Activated B cell treated with CpG ODN at 0.5 μM for 24 hours (primary cell): ENCODE measurements at places on chromosomes 16 and 17. TPM values are rescaled to one million over a fixed set of nuclear protein-coding genes. Genes with fewer than 3 reads are reported as not detected.
A peak's percentile ranks its signal among the peaks of the same experiment; 100 is the strongest.

DNA sequence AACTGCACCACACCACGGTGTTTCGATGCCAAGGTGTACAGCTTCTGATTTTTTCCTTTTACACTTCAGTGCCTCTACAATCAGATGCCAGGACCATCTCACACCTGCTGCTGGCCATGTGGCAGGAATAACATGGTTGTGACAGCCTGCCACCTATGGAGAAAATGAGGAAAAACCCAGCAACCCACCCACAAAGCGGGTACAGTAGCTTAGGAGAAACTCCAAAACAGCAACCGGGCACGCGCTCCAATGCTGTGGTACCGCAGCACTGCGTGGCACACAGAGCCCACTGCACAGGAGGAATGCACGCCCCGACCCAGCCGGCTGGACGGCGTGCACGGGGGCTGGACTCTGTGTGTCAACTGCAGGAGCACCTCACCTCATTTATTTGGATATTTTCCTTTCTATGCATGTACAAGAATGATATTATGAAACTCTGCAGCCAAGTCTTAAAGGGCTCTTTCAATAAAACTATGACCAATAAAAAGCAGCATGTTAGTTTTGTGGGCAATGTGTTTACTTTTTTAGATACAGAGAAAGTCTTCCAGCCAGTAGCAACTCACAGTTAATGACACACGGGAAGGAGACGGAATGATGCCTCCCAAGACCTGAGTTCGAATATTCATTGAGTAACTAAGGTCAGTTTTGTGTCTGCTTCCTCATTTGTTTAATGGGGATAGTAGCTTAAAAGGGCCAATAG lies 45.9 kb downstream of the MAP1LC3B start:
- peaks cover 4% of the 10 kb centered on the region for H3K4me1 ChIP-seq
- no peak overlapping the region for H3K4me3 ChIP-seq
- DNase-seq = no peak

DNA sequence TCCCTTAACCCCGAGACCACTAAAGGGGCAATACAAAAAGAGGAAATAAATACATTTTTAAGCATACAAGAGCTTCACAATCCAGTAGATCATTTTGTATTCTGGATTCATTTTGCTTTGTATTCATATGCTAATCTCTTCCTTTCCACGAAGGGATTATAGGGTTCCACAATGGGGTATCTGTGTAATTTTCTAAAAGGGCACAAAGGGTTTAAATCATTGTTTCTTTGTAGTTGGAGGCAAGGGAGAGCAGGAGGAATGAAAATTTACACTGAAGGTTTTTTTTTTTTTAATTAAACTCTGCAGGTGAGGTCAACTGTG lies 592 bp upstream of the NUFIP2 start:
- no peak for DNase-seq
- peak overlapping the region; percentile 100 for H3K27ac ChIP-seq
- H3K4me3 ChIP-seq = peak overlapping the region; percentile 100
- H3K27me3 ChIP-seq = no peaks in the 10 kb centered on the region

GLP2R gene
- total RNA-seq = not detected in 2 replicates

LRRC59 gene
- 41.8 and 42.0 TPM in 2 replicates for total RNA-seq

GDPD3 gene
- 4.9 and 6.1 TPM in 2 replicates for total RNA-seq

DNA sequence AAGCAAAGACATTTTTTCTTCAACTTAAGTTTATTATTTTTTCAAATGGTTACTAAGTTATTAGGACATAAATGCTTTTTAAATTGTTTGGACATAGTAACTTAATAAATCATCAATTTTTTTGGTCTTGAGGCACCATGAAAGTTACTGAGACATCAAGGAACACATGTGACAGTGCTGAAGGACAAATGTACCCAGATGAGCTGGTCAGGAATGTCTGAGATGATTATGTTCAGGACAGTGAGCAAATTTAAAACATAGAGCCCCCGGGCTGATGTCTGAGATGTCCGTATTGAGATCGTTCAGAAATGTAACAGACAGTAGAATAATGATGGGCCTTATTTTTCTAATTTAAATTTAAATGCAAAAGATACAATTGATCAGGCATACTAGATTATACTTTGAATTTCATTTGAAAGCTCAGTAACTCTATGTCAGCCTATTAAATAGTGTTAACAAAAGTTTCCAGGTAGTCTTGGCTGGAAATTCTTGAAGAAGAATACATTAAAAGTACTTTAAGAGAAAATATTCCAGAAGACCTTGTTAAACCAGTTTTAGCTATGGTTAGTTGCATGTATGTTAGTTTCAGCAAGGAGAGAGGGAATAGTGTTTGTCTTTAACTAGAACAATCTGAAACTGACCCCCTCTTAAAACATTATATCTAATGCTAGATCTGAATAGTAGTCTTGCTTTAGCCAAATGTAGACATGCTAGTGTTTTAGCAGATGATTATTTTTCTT lies 36.4 kb downstream of the SEC14L1 start:
- H3K4me3 ChIP-seq = no peak overlapping the region
- peaks cover 48% of the 10 kb centered on the region for H3K36me3 ChIP-seq
- no peak overlapping the region for H3K27ac ChIP-seq
- peaks cover 22% of the 10 kb centered on the region for H3K4me1 ChIP-seq
- DNase-seq = no peak
- H3K27me3 ChIP-seq = no peaks in the 10 kb centered on the region

BCL7C gene
- total RNA-seq = 32.2 and 35.7 TPM in 2 replicates

DNA sequence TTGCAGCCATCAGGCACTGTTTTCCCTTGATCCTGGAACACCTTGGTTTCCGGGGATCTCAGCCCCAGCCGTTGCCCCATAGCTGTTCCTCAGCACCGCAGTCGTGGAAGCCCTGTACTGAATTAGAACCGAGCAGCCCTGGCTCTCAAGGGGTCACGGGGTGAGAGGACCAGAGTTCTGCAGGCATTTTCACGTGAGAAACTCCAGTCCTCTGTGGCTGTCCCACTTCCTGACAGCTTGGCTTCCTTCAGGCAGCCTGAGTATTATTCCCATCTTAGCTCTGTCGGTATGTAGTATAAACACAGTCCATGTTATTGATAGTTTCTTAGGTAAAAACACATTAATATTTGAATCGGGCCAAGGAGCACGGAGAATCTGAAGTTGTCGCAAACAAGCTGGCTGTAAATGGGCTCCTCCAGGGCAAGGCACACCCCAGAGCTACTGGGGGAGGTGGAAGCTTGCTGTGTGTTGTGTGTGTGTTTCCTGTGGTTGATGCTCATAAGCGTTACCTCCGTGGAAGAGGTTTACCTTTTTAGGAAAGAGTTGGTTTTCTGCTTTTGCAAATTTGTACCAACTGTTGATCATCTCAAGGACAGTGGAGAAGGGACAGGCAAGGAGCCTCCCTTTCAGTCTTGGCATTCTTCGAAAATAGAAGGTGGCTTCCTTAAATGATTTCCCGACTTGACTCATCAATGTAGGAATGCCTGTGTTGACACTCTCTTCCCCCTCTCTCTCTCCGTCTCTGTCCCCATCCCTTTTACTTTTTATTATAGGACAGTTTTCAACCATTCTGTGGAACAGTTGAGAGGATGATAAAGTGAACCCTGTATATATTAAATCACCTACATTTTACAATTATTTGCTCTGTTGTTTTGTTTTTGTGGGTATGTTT lies 208.9 kb upstream of the CHMP6 start:
- H3K27me3 ChIP-seq = no peaks in the 10 kb centered on the region
- H3K36me3 ChIP-seq = peaks cover 20% of the 10 kb centered on the region
- H3K4me3 ChIP-seq = no peak overlapping the region
- H3K27ac ChIP-seq = no peak overlapping the region

KAT7 gene
- 95.0 and 95.8 TPM in 2 replicates for total RNA-seq

GRCh38 chr17:43940630-43941029 lies 1.6 kb downstream of the PPY start:
- peaks cover 8% of the 10 kb centered on the region for H3K4me1 ChIP-seq
- no peak overlapping the region for H3K27ac ChIP-seq
- H3K27me3 ChIP-seq = peaks cover 23% of the 10 kb centered on the region
- DNase-seq = no peak

DNA sequence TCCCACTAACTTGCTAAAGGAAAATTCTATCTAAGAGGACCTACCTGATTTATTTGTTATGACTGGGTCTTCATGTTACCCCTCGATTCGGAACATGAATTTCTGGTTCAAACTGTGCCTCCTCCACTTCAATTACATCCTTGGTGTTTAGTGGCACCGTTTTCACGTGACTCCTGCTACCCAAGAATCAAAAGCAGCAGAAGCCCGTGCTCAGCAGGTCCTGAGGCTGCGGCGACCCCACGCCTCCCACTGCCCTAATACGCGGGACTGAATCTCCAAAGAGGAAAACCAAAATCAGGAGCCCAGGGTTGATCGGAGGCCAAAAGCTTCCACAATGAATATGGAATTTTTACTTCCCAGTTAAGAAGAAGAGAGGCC lies 94.0 kb upstream of the METRNL start:
- H3K27me3 ChIP-seq = peaks cover 5% of the 10 kb centered on the region
- H3K27ac ChIP-seq = no peak overlapping the region
- no peak for DNase-seq
- peaks cover 28% of the 10 kb centered on the region for H3K4me1 ChIP-seq
- H3K4me3 ChIP-seq = no peak overlapping the region
- no peaks in the 10 kb centered on the region for H3K36me3 ChIP-seq

- no peak for DNase-seq
- H3K27ac ChIP-seq = no peak overlapping the region
- no peaks in the 10 kb centered on the region for H3K27me3 ChIP-seq
- H3K4me1 ChIP-seq = no peaks in the 10 kb centered on the region
- H3K36me3 ChIP-seq = peaks cover 80% of the 10 kb centered on the region
- H3K4me3 ChIP-seq = no peak overlapping the region
Measured at GRCh38 chr17:35679007-35679682, 52.3 kb upstream of the RASL10B start.

GRCh38 chr16:20620003-20620402 lies 43.8 kb upstream of the ACSM2B start:
- DNase-seq = no peak
- no peaks in the 10 kb centered on the region for H3K36me3 ChIP-seq
- no peaks in the 10 kb centered on the region for H3K4me1 ChIP-seq
- peaks cover 4% of the 10 kb centered on the region for H3K27me3 ChIP-seq

GRCh38 chr17:8556074-8556473 lies 74.5 kb downstream of the MYH10 start:
- no peak for DNase-seq
- H3K27me3 ChIP-seq = no peaks in the 10 kb centered on the region
- H3K36me3 ChIP-seq = no peaks in the 10 kb centered on the region
- no peak overlapping the region for H3K4me3 ChIP-seq
- H3K4me1 ChIP-seq = no peaks in the 10 kb centered on the region
